ENCODE measurements at places on chromosomes 13 and 19.

DNA sequence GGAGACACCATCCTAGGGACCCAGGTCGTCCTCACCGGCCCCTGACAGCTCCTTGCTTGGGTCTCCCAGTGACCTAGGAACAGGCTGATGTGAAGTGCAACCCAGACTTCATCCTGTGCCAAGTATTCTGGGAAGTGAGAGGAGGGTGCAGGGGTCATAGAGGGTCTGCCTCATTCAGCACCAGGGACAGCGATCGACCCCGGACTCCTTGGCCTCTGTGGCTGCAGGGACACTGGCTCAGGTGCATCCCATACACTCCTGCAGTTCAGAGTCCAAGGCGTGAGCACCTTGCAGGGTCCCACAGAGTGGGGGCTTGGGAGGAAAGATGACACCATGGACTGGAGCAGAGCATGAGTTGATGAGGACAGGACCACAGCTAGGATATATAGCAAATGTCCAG lies 10.0 kb upstream of the OR10H2 start:
- DNase-seq = no peak

DNA sequence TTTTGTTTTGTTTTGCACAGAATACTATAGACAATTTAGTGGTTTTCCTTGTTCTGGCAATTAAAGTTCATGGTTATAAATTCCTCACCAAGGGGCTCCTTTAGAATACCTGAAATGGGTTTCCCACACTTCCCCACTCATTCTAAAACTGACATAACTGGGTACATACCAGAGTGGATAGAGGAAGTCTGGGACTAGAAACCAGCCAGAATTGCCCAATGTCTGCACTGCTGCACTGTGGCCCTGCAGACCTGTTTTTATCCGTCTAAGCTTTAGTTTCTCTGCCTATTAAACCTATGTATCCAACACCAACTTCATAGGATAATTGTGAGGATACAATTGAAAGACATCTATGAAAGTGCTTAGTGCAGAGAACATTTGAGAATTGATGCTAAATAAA lies 498.6 kb downstream of the KCTD12 start:
- no peak for DNase-seq

DNA sequence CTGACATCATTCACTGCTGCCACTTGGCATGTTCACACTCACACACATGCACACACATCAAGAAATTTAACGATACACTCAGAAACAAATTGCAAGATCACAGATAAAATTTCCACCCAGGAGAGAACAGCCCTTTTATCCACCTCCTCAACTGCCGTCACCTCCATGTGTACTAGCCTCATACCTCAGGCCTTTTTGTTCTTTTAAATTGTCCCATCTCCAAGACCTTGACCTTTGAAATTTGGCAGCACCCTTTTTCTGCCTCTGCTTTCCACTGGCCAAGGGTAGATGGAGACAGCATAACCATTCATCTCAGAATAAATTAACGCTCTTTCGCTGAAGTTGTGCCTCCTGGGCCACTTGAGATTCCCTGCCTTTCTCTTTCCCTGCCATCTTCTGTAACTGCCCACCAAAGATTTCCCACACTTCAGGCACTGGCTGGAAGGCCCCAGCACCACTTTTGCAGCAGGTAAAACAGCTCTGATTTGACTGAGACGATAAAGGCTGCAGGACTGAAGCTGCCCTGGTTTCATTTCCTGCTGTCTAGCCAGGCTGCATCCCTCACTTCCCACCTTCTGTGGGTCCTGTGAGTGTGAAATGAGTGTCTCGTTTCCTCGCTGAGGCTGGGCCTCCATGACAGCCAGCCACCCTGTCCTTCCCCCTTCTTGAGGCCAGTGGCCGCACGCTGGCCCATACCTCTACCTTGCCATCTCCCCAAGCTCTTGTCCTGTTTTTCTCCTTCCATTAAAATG lies 39.3 kb downstream of the MBNL2 start:
- peak; percentile 78 for DNase-seq

- no peak for DNase-seq
Measured at GRCh38 chr13:92843549-92843948, 383.1 kb upstream of the GPC6 start.

GRCh38 chr13:31670831-31671617 lies 68.3 kb upstream of the RXFP2 start:
- DNase-seq = no peak

DNA sequence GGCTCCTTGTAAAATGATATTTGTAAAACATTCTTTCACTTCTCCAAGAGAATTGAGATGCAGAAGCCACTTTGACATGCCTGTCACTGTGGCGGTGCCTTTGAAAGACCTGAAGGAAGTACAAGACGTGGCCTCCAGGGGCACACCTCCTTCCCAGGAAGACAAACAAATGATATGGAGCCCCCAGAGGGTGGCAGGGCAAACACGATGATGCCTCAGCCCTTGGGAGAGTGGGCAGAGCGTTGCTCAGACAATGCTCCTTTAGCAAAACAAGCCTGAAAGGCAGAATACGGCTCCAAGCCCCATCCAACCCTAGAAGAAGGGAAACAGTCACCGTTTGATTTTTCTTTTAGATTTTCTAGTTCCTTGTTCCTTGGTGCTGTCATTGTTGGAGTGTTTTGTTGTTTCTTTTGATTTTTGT lies 9.2 kb upstream of the ATP12A start:
- peak; percentile 46 for DNase-seq

DNA sequence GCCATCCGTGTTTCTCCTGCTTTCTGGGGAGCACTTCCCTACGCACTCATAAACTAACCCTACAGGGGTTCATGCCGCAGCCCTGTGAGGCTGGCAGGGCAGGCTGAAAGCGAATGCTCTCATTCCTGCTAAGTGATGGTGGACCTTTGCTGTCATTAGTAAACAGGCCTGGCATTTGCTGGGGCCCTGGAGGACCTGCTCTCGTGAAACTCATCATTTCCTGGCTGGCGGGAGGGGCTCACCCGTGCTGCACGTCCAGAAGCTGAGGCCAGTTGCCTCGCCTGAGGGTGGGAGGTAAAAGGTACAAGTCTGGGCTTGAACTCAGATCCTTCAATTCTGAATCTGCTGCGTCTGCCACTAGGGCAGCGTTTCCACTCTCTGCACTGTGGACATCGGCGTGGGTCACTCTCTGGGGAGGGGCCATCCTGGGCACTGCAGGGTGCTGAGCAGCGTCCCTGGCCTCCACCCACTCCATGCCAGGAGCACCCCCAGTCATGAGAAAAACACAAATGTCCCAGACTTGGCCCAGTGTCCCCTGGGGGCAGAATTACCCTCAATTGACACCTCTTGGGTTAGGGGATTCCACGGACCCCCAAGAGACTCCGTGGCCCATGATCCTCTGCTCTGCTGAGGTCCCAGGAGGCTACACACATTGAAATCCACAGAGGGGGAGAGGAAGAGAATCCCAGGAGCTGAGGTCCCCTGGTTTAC lies 7.0 kb downstream of the MOB3A start:
- DNase-seq = no peak

- no peak for DNase-seq
Measured at GRCh38 chr13:99302637-99303505, 4.3 kb downstream of the GPR183 start.

- no peak for DNase-seq
Measured at GRCh38 chr13:71171740-71172139, 695.3 kb downstream of the DACH1 start.

DNA sequence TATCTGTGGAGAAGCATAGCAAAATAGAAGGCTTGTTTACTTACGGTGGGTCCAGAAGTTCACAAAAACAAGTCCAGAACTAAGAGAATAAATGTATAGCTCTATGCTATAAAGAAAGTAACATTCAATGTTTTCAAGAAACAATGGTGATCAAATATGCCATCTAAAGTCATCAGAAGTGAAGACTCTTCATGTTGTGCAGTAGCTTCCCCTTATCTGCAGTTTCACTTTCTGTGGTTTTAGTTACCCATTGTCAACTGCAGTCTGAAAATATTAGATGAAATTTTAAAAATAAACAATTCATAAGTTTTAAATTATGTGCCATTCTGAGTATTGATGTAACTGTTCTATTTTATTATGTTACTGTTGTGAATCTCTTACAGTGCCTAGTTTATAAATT lies 72.5 kb downstream of the EDNRB start:
- DNase-seq = no peak

DNA sequence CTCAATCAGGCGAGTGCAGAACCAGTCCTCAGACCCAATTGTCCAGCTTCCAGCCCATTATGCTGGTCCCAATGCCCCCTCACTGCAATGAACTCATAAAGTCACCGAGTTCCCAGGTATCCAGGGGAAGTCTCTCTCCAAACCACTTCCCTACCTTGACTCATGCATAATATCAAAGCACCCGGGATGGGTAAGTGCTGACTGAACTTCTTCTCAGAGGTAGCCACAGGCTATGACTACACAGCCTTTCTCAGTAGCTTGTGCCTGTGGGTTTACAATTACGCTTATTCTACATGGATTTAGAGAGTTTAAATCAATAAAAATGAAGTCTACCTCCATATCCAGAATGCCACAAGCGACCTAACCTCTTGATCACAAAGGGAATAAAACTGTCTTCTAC lies 1.7 kb upstream of the C13orf42 start:
- no peak for DNase-seq

DNA sequence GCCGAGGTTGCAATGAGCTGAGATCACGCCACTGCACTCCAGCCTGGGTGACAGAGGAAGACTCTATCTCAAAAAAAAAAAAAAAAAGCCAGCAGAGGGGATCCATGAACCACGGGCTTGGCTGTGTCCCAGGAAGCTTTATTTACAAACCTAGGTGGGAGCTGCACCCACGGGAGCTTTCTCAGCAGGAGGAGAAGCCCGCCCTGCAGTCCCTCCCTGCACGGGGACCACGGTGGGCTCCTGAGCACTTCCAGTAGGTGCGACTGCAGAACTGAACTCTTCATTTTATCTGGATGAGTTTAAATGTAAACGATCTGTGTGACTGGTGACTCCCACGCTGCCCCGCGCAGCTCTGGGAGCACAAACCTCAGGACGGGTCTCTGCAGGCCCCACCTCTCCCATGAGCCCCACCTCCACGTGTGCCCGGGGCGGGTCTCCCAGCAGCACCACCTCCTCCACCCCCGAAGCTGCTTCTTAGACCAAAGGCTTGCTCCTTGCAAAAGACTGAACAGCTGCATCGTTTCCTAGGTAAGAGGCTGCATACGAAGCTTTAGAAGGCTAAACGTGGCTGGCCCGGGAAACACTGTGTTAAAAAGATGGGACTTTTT lies 66.4 kb downstream of the SPACA7 start:
- DNase-seq = no peak

GRCh38 chr13:102715447-102715846 lies 20.6 kb upstream of the METTL21C start:
- DNase-seq = no peak

DNA sequence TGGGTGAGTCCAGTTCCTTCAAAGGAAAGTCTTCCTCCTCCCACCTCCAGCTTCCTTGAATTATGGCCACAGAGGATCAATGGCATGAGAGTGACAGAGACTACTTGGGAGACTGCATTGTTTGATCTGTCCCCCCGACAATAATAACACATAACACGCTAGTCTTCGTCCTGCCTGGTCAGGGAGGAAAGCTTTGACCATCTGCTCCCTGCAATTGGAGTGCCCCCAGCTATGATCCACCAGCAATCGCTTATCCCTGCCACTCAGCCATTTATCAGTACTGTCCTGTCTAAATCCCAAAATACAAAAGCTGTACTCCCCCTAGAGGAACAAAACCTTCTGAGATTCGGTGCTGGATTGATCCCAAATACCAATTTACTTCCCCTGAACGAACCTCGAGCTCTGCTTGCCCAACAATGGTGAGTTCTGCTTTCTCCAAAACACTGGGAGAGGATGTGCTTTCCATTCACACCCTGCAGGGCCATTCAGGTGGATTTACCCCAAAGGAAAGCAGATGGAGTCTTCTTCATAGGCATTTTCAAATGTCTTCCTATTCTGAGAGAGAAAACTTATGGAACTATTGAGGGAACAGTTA lies 466.7 kb downstream of the TSHZ3 start:
- DNase-seq = no peak
